ENCODE measurements at places on chromosomes 7 and 10.

- DNase-seq = no peak
These were observed 251.0 kb upstream of the MTPN start for GRCh38 chr7:136228171-136228570.

GRCh38 chr10:46264737-46265368, 21.9 kb upstream of the ANTXRL start:
- DNase-seq = no peak

GRCh38 chr7:12475362-12476063, 71.8 kb upstream of the VWDE start:
- peak; percentile 77 for DNase-seq

- no peak for DNase-seq
These were observed 463.5 kb downstream of the HTR7 start for GRCh38 chr10:90394311-90394710.

DNA sequence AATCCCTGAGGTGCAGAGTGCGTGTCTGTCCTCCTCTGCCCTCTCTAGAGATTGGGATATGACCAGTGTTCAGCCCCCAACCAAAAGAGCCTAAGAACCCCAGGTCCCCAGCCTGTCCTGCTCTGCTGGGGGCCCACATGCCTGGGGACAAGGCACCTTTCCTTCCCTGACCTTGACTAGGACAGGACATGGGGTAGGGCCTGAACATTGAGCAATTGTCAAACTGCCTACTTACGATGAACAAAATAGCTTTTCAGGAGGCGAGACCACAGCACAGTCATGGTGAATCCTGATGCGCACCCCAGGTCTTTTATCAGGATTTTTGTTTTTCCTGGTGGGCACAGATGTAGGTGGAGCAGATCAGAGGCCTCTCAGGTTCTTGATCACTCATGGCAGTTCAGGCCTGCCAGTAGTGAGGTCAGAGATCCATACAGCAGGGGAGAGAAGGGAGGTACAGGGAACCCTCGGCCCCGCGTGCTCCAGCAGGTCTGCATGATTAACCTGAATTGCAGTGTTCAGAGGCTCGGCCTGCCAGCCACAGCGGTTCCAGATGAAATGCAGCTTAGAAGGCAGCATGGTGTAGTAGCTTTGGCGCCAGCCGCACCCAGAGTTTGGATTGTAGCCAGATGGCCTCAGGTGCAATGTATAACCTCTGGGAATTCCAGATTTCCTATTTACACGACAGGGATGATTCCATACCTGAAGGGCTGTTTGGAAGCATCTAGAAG, 191.3 kb downstream of the CUX1 start:
- no peak for DNase-seq

DNA sequence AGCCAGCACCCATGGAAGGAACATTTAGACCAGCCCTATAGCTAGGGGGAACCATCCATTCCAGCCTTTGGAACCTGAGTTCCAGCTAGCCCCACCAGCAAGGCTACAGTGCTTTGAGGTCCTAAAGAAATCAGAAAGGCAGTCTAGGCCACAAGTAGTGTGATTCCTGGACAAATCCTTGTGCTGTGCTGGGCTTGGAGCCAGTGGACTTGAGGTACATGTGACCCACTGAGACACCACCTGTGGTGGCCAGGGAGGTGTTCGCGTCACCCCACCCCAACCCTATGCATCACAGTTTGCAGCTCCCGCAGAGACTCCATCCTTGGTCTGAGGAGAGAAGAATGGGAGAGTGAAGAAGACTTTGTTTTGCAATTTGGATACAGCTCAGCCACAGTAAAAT, 31.8 kb downstream of the ZNF277 start:
- no peak for DNase-seq

- DNase-seq = peak; percentile 100
These were observed 307.4 kb upstream of the AOAH start for GRCh38 chr7:37031571-37032257.
